Left ventricle myocardium inferior (tissue), 1 donor: ENCODE measurements at places on chromosomes 1 and 21. TPM values are rescaled to one million over a fixed set of nuclear protein-coding genes. Genes with fewer than 3 reads are reported as not detected.

- no peak for DNase-seq
These were observed 16.1 kb downstream of the DIPK1A start for GRCh38 chr1:92944901-92945747.

DNA sequence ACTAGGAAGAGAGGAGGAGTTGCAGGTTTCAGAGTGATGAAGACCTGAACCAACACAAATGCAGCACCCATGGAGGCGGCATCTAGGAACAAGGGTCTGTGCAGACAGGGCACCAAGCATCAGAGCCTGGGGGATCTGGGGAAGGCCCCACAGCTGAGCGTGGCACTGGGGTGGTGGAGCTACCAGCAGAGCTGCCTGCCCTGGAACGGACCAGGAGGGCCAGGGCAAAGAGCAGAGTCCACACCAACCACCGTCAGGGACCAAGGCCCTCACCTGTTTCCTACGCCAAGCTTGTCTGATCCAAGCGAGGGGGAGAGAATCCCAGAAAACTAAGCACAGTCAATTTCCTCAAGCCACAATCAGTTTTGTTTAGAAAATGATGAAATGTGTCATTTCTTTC lies 79.0 kb upstream of the SYT6 start:
- DNase-seq: no peak

DNA sequence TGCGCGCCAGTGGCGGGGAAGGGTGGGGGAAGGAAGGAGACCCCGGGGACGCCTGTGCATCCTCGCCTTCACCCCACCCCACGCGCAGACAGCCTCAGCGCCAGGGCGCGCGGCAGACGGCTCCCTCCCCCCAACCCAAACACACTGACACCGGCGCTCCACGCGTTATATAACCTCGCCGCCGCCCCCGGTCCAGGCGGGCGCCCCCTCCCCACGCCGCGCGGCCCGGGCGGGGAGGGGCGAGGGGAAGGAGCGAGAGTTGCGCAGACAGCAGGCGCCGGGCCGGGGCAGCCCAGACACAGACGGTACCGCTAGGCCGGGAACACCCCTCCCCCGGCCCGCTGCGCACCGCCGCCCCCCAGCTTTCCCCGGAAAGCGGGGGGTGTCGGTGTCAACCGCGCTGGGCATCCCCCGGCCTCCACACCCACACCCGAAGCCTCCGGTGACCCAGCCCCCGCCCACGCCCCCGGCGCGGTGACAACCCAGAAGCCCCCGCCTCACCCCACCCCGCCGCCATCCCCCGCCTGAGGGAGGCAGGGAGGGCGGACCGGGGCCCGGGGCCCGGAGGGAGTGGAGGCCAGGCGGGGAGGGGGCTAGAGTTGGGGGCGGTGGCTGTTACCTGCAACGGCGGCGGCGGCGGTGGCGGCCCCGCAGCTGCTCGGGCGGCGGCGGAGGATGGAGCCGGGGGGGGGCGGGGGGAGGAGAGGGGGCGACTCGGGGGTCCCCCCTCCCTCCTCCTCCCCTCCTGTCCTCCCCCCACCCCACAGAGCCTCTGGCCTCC lies 432 bp downstream of the AKT3 start:
- DNase-seq: peak; percentile 44

The LCE4A gene
- total RNA-seq: not detected
